Activated T-helper 1 cell treated with Interleukin-2 at 50 U/mL for 16 hours (primary cell): ENCODE measurements at places on chromosomes 6 and 20.

DNA sequence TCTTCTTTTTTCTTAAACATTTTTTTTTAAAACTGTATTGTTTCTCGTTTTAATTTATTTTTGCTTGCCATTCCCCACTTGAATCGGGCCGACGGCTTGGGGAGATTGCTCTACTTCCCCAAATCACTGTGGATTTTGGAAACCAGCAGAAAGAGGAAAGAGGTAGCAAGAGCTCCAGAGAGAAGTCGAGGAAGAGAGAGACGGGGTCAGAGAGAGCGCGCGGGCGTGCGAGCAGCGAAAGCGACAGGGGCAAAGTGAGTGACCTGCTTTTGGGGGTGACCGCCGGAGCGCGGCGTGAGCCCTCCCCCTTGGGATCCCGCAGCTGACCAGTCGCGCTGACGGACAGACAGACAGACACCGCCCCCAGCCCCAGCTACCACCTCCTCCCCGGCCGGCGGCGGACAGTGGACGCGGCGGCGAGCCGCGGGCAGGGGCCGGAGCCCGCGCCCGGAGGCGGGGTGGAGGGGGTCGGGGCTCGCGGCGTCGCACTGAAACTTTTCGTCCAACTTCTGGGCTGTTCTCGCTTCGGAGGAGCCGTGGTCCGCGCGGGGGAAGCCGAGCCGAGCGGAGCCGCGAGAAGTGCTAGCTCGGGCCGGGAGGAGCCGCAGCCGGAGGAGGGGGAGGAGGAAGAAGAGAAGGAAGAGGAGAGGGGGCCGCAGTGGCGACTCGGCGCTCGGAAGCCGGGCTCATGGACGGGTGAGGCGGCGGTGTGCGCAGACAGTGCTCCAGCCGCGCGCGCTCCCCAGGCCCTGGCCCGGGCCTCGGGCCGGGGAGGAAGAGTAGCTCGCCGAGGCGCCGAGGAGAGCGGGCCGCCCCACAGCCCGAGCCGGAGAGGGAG, 580 bp downstream of the VEGFA start:
- peak; percentile 5 for DNase-seq

GRCh38 chr6:112178846-112179245, 75.5 kb downstream of the LAMA4 start:
- no peak for DNase-seq

DNA sequence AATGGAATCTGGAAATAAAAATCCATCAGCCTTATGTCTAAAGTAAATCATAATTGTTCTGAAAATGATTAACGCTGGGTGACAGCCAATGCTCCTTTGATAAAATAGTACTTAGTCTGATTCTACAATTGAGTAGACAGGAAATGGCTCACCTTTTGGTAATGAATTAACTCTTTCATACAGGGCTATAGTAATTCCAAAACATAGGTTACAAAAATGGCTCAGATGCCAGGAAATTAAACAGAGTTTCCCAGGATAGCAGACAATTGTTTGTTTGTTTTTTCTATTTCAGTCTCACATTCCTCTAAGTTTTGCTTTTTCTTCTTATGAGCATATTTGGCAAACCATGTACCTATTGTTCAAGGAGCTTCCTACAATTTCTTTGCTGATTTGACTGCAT, 257.2 kb upstream of the EPHA7 start:
- no peak for DNase-seq

- DNase-seq, result no peak
These were observed 67.2 kb downstream of the PLCB4 start for GRCh38 chr20:9136114-9136513.

DNA sequence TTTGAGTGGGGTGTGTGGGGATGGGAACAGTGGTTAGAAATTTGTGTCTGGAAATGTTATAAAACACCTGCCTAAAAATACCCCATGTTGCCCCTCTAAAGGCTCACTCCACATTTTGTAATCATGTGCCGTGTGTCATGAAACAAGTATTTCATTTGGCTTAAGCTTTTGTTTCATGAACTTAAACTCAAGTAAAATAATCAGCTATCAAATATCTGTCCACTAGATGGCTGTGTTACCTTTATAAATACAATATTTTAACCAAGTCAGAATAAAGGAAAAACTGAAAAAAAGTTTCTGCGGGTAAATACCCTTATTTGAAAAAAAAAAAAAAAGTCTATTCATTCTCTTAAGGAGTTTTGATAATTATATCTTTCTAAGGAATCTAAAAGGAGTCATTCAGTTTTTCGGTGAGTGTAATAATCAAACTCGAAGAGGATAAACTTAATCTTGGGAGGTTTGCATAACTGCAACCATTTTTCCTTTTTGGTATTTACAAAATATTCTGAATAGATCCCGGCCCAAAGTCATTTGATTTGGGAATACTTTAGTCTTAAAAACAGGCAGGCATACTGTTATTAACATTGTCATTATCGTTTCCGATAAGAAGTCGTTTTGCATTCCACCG, 29.9 kb upstream of the MTRF1L start:
- no peak for DNase-seq

DNA sequence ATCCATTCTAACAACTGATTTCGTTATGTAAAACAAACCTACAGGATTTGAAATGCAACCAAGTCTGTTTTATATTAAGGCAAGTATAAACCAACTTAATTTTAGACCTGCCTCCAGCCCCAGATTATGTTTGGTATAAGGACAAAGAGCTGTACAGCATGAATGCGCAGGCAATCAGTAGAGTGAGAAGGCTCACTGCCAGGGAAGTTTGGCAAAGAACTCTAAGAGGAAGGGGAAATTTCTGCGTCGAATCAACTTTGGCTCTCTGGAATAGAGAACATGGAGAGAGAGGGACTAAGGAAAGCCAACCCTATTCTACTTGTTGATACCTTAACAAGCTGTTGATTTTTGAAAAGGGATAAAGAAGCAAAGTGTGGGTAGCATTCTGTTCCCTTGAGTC, 96.9 kb upstream of the FOXO3 start:
- no peak for DNase-seq

GRCh38 chr6:146583966-146584365, 14.8 kb upstream of the ADGB start:
- no peak for DNase-seq

- no peak for DNase-seq
These were observed 754 bp downstream of the HDDC2 start for GRCh38 chr6:125300992-125301434.

- DNase-seq, result no peak
These were observed 48.6 kb upstream of the RCAN2 start for GRCh38 chr6:46539866-46540265.

- DNase-seq, result no peak
These were observed 93.7 kb upstream of the SCGN start for GRCh38 chr6:25558155-25558817.

DNA sequence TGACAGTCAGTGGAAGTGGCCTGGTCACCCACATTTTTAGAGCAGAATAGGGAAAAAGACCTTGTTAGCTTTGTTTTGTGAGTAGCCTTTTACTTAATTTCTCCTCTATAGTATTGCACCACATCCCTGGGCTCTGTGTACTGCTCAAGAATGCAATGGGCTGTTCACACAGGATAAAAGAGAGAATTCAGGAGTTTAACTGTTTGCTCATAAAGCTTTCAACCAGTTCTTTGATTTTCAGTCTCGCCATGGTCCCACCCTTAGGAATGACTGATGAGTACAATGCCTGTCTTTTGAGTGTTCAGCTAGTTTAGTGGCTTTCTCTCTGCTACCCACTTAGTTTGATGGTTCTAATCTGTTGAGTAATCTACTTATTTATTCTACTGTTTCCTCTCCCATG, 129.7 kb downstream of the PLG start:
- DNase-seq, result no peak

- DNase-seq, result no peak
These were observed 64.9 kb downstream of the ADAT2 start for GRCh38 chr6:143385636-143386035.

DNA sequence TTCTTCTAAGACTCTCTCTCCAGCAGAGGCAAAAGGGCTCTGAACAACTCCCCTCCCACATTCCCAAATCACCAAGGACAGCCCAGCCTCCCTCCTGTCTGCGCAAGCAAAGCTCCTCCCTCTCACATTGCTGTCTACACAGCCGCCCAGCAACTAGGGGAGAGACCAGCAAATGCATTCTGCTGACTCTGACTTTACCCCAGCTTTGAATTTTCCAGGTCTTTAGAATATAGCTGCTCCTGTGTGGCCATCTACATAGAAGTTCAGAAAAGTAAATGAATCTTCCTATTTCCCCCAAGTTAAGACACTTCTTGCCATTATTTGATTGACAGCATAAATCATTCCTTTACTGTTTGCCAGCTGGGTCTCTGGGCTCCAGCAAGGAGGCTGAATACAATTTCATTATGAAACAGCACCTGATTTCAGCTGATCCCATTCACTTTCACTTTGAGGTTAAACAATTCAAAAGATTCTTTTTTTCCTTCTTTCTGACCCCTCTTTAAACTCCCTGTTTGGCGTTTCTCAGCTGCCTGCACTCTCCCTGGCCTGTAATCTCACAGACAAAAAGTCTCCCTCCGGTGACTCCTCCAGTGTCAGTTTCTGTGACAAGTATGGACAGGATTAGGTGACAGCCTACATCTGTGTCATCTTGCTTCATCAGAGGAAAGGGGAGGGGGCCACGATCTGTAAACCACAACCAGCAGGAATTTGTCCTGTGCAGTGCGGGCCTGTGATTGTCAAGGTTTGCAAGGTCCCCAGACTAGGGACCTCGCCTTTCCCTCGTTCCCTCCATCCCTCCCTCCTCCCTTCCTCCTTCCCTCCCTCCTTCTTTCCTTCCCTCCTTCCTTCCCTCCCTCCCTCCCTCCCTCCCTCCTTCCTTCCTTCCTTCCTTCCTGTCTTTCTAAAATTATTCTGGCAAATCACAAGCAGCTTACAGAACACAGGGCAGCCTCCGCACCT, 205.6 kb upstream of the RIN2 start:
- DNase-seq, result no peak

- DNase-seq, result no peak
These were observed 118.1 kb downstream of the TOX2 start for GRCh38 chr20:44032583-44033331.

DNA sequence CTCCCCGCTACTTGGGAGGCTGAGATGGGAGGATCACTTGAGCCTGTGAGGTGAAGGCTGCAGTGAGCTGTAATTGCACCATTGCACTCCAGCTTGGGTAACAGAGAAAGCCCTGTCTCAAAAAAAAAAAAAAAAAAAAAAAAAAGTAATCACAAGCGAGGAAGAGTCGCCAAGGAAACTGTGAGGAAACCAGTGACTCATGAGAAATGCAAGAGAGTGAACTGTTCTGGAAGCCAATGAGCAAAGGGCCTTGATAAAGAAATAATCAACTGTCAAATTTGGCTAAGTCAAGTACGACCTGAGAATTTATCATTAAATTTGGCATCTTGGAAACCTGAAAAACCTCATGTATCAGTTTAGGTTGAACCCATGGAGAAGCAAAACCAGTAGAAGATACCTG, 16.1 kb upstream of the LAMP5 start:
- no peak for DNase-seq

- DNase-seq, result no peak
These were observed 159.3 kb downstream of the PRKN start for GRCh38 chr6:162568266-162568665.

DNA sequence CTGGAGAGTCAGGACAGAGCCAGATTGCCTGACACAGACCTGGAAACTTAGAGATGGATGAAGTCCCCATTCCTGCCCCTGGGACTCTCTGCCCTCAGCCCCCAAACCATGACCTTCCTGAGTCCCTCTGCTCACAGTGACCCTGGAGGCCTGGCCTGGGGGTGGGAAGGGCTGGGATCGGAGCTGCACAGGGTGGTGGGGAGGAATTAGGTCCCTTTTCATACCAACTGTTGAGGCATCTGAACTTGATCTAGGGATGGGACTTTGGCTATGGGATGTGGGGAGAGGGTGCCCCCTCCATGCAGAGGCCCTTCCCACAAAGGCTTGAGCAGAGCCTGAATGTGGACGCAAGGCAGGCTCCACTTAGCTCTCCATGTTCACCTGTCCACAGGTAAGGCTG, 144.1 kb downstream of the MRPL14 start:
- DNase-seq, result no peak

- DNase-seq, result no peak
These were observed 166.8 kb upstream of the CST7 start for GRCh38 chr20:24782301-24782700.

DNA sequence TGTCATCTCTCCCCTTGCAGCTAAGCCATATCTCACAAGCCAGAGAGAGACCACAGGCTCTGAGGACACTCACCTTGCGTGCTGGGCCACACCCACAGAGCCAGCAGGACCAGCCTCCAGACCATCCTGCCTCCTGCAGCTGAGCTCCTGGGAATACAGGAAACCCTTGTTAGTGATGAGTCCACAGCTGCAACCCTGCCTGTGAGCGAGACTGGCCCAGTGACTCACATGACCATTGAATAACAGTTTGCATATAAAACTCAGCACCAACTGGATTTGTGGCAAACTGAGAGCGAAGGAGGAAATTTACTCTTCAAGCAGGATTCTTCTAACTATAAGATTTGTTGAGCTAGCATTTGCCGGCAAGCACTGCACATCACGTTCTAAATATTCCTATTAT, 3.0 kb downstream of the THBS2 start:
- DNase-seq, result no peak

DNA sequence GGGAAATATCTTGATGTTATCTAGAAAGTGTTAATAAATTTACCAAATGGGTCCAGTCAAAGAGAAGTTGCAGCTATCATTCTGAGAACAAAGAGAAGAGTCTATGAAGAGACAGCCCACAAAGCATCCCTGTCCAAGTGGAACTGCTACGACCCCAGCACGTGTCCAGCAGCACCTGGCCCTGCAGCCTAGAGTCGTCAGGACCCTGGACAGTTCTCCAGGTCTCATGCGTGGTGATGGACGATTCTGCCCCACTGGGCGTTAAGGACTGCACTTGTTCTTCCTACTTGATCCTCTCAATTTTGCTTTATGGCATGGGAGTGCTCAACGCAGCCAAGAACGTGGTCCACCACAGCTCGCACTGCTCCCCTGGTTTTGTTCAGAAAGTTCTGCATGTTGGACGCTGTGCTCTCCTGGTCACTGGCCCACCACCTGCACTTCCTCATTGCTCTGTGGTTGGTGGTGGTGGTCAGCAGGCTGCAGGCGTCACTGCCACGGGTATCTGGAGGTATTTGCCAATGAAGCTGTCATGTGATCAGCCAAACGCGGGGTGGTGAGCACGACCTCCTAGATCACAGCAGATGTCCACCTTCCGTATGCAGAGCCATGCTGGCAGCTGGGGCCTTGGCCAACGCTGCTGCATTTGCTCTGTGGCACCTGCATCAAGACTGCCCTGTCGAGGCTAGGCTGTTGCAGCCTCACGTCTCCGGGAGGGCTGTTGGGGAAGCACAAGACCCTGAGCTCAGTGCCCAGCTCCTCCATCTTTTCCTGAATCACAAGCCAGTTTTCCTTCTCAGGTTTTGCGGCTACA, 356.4 kb downstream of the CDH4 start:
- DNase-seq, result no peak

DNA sequence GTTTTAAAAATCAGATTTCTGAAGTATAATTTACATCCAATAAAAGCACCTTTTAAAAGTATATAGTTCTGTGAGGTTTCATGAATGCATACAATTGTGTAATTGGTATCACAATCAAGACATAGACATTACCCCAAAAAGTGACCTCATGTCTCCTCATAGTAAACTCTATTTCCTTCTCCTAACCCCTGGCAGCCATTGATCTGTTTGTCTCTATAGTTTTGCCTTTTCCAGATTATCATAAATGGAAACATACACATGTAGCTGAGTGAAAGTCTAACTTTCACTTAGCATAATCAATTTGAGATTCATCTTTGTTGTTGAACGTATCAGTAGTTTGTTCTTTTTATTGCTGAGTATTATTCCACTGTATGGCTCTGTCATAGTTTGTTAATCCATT, 57.6 kb downstream of the SUN5 start:
- no peak for DNase-seq

- no peak for DNase-seq
These were observed 335.4 kb upstream of the SPTLC3 start for GRCh38 chr20:12673352-12673751.

- DNase-seq, result no peak
These were observed 29.6 kb downstream of the TAB2 start for GRCh38 chr6:149347067-149347466.
